GM04504 (cell line): ENCODE measurements at places on chromosomes 1 and 21.

DNA sequence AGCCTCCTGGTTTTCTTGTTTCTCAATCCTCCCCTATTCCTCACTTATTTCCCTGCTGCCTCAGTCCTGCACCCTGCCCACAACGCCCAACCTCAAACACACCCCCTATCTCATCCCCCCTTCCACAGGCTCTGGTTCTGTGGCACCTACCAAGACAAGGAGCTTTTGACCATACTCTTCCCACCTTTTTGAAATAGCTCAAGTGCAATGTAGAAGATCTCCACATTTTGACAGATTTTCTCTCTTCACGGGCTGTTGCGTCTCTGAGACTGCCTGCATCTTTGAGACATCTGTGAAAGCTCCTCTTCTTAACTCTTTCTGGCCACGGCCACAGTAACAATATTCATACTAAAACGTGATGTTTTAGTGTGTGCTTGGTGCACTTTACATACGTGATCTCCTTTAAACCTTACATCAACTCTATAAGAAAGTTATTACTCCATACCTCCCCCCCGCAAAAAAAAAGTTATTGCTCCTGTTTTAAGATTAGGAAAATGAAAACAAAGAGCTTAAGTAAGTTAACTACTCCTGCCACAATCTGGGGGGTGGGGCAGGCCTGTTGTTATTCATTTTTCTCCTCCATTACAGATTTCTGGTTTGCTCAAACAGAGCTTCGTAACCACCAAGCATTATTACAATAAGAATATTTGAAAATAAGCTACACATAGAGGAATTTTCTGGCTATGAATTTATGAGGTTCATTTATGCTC is 1.8 kb upstream of the SERBP1 start:
- DNase-seq, result no peak

GRCh38 chr1:3333903-3334302 is 120.6 kb upstream of the ARHGEF16 start:
- no peak for DNase-seq

GRCh38 chr1:89640440-89640839 is 7.5 kb downstream of the LRRC8C start:
- no peak for DNase-seq

DNA sequence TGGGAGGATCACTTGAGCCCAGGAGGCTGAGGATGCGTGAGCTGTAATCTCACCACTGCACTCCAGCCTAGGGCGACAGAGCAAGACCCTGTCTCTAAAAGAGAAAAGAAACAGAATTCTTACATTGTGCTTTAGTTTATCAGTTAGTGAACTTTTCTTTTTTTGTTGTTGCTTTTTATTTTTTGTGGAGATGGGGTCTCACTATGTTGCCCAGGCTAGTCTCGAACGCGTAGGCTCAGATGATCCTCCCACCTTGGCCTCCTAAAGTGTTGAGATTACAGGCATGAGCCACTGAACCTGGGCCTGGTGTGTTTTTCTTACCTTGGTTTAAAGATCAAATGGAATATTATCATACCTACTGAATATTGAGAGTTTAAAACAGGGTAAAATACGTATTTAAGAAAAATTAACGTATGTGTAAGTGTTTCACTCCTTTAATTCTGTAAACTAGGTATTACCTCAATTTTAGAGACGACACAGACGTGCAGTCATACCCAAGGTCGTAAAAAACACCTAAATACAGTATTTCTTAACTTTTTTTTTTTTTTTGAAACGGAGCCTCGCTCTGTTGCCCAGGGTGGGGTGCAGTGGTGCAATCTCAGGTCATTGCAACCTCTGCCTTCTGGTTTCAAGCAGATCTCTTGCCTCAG is 39.6 kb downstream of the KIF1B start:
- no peak for DNase-seq

DNA sequence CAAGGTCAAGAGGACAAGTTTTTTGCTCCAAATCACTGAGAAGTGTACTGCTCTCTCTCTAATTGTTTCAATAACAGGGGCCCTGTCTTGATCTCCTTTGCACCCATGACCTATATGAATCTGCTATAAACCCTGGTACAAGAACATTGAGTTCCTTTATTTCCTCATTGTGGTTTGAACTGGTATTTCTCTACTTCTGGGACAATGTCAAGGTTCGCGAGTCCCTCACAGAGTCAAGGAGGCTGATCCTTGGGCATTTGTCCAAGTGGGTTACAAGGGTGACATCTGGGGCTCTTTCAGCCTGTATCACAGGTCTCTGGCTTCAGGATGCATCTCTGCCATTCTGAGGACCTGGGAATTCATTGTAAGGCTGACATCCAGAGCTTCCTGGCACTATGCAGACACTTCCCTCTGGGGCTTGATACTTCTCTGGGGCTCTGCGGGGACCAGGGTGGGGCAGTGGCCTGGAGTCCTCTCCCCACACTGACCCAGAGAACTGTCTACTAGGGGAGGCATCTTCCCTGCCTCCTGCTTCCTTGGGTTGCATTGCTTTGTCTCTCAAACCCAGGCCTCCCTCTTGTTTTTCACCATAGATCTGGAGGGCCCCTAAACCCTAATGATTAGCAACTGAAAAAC is 22.5 kb upstream of the ZNF648 start:
- DNase-seq, result no peak
